BJ (cell line): ENCODE measurements at places on chromosomes 13 and 19.

DNA sequence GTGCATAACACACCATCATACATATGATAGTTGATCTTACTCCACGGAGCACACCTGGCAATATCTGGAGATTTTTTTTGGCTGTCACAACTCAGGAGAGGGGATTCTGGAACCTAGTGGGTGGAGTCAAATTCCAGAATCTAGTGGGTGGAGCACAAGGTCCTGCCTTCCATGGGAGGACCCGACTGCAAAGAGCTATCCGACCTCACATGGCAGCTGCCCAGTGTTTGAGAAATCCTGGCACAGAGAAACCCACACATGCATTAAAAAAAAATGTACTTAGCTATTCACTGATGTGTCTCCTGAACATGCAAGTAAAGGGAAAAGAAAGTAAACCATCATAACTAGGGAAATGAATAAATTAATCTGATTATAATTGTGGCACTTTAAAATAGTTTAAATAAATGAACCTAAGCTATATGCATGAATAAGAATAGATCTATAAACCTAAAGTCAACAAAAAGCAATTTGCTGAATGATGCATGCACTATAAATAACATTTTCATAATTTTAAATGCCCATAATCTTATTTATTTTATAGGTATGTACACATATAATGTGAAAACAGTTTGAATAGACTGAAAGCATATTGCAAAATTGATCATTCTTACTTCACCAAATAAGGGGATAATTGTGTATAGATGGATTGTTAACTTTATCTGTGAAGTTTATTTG is 300.3 kb downstream of the MYO16 start:
- no peak for DNase-seq

DNA sequence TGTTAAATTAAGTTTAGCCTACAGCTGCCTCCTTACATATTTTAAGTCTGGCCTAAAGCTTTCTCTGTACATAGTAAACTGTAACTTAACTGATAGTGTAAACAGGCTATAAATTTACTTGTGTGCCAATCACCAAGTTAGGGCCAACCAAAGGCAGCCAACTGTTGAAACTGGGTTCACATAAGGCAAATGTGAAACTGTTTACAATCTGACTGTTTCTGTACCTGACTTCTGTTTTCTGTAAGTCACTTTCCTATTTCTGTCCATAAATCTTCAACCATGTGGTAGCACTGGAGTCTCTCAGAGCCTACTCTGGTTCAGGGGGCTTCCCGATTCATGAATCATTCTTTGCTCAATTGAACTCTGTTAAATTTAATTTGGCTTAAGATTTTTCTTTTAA is 103.1 kb downstream of the RAP2A start:
- no peak for DNase-seq

DNA sequence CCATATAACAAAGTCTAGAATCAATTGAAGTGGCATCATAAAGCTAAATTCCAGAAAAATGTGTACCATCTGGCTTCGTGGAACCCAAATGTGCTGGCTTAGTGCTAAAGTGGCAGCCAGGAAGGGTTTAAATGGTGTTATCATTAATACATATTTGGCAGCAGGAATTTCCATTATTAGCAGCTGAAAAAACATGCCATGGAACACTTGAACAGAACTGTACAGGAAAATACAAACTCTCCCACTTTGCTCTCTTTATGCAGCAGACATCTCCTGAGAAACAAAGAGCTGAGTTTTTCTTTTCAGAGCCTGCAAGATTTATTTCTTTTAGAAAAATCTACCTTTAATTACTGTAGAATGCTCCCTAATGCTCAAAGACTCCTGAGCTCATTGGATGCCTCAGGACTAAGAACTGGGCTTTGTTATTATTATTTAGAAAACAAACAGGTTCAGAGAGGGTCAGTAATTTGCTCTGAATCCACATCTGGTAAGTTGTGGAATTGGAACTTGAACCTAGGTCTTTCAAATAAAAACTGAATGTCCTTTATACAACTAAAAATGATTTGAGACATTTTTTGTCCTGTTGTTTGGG is 179.0 kb downstream of the LACC1 start:
- no peak for DNase-seq

- DNase-seq, result peak; percentile 75
Observed at GRCh38 chr19:44587963-44588770, 25.2 kb upstream of the IGSF23 start.

DNA sequence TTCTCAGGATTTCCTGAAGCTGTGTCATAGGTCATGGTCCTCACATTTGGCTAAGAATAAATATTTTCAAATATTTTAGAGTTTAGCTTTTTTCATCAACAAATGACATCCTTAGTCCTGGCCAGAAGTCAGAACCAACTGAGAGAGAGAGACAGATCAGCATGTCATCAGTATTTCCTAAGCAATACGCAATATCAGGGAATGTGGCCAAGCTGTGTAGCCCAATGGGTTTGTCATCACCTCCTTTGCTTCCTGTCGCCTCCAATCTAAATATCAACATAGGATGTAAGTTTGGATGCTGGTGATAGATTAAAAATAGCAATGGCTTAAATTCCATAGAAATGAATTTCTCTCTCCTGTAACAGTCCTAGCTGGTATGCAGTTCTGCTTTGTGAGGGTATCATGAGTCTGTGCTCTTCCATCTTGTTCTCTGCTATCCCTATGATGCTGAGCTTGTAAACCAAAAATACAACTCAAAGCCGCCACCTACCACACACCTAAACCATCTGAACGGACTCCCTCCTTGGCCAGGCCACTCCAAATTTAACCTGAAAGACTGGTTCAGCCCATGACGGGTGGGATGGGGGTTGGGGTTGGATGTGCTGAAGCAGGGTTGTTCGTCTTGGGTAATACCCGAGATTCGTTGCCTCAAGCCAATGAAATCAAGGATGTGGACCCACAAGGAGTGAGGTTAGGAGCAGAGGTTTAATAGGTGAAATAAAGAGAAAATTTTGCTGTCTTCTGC is 10.0 kb upstream of the IGSF23 start:
- DNase-seq, result peak; percentile 84

DNA sequence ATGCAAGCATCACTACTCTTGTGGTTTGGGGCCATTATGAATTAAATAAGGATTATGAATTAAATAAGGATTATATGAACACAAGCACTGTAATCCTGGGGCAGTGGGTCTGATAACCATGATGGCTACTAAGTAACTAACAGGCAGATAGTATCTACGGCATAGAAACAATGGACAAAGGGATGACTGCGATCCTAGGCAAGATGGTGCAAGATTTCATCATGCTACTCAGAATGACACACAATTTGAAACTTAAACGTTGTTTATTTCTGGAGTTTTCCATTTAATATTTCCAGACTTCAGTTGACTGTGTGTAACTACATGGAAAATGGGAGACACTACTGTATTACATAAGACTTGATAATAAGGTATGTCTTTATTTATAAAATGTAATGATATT is 15.1 kb downstream of the KCNRG start:
- no peak for DNase-seq

GRCh38 chr13:66367356-66367755 is 862.8 kb downstream of the PCDH9 start:
- no peak for DNase-seq

DNA sequence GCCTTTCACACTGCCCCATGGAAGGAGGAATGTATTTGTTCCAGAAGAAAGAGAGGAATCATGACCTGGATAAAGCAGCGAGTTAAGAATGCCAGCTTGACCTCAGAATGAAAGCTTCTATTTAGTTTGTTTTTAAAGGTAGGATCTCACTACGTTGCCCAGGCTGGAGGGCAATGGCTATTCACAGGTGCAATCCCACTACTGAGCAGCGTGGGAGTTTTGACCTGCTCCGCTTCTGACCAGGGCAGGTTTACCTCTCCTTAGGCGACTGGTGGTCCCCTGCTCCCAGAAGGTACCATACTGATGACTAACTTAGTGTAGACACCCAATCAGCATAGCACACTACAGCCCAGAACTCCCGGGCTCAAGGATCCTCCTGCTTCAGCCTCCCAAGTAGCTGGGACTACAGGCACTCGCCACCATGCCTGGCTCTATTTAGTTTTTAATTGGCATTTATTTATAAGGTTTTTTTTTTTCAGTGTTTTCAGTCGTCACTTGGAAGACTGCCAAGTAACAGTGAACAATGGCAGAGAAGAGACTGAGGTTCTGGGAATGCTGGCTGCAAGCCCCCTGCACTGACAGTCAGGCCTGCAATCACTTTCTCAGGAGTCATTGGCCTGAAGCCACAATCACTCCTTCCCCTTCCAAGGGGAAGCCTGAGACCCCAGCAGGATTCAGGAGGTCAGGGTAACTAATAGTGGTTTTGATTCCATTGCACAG is 73.1 kb downstream of the EPS15L1 start:
- no peak for DNase-seq

- no peak for DNase-seq
Observed at GRCh38 chr19:37669450-37669914, 14.2 kb upstream of the ZFP30 start.

- DNase-seq, result no peak
Observed at GRCh38 chr19:8144273-8144995, 5.0 kb downstream of the FBN3 start.

DNA sequence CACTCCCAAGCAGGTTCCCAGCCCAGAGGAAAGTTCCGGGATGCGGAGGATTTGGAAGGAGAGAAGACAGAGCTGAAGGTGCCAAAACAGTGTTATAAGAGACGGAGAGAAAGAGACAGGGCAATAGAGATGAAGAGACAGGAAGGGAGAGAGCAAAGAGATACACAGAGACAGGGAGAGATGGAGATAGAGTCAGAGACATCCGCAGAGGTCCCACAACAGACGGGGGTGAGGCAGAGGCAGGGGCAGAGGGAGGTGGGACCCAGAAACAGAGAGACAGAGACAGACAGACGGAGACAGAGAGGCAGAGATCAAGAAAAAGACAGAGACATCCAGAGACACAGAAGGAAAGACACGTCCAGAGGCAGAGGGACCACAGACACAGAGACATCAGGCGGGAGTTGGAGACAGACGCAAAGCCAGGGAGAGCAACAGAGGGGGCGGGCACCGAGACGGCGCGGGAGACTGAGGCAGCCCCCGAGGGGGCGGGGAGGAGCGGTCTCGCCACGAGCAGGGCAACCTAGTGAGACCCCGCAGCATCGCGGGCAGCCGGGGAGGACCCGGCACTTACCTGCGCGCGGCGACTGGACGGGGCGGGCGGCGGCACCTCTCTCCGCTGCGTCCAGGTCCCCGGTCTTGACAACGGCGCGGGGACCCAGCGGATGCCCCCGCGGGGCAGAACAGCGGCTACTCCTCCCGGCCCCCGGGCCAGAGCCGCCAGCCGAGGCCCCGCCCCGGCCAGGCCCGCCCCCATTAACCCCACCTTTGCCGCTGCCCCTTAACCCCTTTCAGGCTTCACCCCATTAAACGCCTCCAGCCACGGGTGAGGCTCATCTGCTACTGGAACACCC is at the start of gene GPR4:
Gene GPR4 (minus strand): TSS at position 689 of the 851 bp plus-strand sequence. CDS start 10,346 bp downstream, outside the sequence.
- no peak for DNase-seq

GRCh38 chr13:25886438-25887214 is 165.2 kb downstream of the SHISA2 start:
- no peak for DNase-seq

DNA sequence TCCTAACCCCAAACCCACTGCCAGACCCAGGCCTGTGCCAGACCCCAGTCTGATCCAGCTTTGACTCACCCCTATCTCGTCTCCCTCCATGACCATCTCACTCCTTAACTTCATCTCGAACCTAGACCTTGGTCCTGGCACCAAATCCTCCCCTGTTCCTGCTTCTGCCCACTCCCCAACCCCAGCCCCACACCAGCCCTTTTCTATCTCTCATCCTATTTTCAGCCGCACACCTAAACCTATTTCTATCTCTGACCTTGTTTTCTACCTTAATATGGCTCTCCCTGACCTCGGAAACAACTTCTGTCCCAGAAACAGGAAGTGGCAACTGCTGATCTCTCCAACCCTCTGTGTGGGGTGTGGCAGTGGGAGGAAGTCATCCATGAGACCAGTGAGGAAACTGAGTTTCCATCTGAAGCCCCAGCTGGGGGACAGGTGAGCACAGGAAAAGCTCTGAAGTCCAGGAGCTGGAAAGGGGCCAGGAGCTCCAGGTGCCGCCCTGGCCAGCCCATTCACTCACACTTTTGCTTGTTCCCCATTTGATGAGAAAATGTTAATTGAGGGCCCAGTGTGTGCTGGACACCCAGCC is 13.7 kb downstream of the PTH2 start:
- DNase-seq, result no peak

DNA sequence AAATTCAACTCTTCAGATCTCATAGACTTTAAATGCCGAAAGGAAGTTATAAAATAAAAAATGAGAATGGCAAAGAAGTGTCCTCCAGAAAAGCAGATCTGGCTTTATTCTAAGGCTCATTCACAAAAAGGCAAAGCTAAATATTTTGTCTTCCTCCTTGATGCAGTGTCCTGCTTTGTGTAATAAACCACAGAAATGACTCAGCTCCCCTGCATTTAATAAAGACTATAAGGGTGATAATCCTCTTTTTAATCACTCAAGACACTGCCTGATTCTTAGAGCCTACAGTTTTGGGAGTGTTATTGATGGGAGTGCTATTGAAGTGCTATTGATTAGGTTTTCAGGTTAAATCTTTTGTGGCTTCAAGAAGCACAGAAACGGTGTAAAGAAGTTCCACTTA is 482.0 kb downstream of the PCDH20 start:
- no peak for DNase-seq
